Stimulated activated CD8-positive, alpha-beta memory T cell treated with anti-CD3 and anti-CD28 coated beads, Interleukin-7, amount 100 ng/mL, for 1 hour (primary cell): ENCODE measurements at places on chromosomes 2 and 18.

DNA sequence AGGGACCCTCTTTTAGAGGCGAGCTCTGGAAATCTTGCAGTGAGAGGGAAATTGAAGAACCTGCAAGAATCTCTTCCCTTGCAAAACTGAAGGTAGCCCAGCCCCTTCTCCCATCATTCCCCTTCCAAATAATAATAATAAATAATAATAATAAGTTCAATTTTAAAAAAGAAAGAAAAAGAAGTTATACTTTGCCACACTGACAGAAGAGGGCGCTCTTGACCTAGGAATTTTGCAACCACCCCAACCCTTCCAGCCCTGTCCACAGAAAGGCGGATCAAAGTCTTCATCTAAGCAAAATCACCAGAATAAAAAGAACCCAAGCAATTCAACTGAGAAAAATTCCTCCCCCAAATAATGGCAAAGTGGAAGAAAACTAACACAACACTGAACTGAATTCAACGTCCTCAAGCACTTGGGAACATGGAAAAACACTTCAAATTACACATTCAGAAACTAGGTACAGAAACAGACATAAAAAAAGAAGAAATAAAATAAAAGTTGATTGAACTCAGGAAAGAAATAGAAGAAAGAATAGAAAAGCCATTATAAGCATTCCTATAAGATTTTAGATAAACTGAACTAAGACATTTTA lies 98.9 kb upstream of the GLS start:
- DNase-seq: peak; percentile 12

GRCh38 chr2:239539776-239540100 lies 138.9 kb upstream of the HDAC4 start:
- no peak for DNase-seq

- DNase-seq: no peak
Measured at GRCh38 chr2:220469201-220469600, 841.8 kb downstream of the SLC4A3 start.

GRCh38 chr18:48661421-48661820 lies 122.6 kb downstream of the CTIF start:
- DNase-seq: no peak

DNA sequence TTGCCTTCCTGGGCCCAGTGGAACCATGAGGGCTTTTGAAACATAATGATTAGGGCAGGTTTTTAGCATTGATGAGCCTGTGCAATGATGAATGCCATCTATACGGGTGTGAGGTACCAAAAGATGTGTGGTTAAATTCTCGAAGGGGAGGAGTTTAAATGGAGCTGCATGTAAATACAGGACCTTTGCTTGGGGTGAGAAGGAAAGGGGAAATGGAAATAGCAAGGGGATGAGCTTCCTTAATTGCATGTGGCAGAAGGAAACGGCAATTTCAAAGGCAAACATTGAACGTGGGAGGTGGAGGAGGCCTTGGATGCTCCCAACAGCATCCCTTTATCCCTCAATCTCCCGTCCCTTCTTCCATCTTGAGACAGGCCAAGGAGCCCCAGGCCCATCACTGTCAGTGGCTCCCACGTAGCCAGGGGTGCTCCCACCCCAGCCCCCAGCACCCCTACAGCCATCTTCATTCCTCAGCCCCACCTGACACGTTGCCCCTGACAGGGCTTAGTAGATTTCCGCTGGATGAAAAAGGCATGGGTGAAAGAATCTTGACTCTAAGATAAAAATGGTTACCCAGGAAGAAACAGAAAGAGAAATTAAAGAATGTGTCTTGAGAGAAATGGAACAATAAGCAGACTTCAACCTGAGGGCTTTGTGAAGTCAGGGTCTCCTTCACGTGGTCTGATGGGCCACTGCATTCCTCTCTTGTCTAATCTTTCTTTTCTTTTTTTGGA lies 32.5 kb downstream of the INPP5D start:
- DNase-seq: no peak

DNA sequence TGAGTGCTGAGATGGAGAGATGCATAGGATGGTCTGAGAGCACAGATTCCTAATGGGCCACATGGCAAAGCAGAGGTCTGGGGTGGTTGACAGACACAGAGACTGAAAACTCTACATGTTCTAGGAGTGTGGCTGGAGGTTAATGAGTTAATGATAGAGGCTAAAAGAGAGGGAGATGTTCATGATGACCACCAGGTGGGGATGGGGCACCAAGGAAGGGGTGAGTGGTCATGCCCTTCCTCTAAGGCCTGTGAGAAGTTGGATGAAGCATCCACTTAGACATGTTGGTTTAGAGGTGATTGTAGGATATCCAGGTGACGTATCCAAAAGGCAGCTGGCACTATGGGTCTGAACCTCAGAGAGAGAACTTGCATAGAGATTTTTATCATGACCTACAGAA lies 102.1 kb downstream of the LRP2 start:
- DNase-seq: no peak

DNA sequence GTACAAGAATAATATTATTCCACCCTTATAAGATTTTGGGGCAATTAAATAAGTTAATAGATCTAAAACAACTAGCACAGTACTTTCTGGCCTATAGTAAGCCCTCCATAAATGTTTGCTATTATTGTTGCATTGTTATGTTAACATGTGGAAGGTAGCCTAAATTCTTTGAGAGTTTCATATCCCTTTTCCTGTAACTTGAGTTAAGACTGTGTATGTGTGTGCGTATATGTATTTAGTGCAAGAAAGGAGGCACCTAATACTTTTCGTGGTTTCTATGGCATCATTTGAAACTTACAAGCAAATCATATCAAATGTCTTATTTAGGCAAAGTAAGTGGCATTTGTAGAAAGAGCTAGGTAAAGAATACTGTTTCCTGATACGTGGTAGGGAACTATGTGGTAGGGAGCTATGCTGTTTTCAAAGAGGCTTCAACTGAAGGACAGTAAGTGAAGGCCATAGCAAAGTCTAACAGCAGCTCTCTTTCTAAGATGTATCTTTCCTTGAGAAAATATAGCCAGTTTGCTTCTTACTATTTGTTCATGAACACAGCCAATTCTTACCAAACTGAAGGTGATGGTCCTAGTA lies 36.8 kb upstream of the C2orf74 start:
- DNase-seq: no peak

GRCh38 chr2:224573724-224574123 lies 11.4 kb downstream of the CUL3 start:
- no peak for DNase-seq

- DNase-seq: no peak
Measured at GRCh38 chr2:230144355-230144754, 75.4 kb downstream of the SP110 start.

DNA sequence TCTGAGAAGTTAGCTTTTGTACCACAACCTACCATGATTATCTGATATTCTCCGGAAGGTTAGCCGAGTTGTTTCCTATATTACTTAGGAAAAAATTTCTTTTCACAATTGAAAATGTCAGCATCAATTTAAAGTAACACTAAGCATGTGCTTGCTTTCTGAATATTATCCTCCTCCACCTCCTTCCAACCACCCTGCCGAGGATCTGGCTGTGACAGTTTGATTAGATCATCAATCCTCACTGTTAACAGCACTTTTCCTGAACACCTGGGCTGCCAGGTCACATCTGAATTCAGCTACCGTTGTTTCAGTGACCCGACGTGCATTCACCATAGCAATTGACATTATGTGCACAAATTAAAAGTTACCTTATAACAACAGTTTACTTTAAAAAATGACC lies 207.0 kb downstream of the ZNF407 start:
- DNase-seq: no peak

DNA sequence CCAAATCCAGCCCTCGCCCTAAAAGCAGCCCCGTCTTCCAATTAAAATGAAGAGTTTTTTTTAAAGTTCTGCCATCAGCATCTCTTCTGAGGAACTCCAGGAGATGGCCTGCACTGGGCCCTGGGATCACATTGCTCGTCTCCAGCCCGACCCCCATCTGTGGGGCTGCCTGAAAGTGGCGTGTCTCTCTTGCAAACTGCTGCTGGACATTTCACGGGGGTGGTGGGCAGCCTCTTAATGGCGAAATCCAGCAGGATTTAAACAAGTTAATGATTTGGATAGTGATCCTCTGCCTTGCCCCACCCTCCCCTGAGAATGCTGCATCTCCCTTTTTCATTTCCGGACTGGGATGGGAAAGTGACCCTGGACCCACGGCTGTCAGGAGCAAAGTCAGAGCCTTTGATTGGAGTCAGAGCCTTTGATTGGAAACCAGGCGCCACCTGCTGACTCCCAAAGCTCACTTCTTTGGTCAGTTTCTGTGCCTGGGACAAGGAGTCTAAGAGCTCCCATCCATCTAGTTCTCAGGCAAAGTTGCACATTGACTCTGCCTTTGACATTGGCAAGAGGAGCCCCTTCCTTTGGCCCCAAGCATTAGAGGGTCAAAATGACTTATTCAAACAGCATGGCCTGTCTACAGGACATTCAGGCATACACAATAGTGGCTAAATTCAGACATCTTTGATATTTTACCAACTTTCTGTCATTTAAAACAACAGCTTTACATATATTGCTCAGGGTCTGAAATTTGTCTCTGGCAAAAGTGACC lies 155.2 kb downstream of the SH3BP4 start:
- DNase-seq: no peak

GRCh38 chr2:158695305-158695704 lies 99.8 kb upstream of the DAPL1 start:
- DNase-seq: no peak

GRCh38 chr18:26004832-26005231 lies 85.6 kb downstream of the SS18 start:
- no peak for DNase-seq

GRCh38 chr2:230869914-230870543 lies 5.3 kb downstream of the ITM2C start:
- no peak for DNase-seq

DNA sequence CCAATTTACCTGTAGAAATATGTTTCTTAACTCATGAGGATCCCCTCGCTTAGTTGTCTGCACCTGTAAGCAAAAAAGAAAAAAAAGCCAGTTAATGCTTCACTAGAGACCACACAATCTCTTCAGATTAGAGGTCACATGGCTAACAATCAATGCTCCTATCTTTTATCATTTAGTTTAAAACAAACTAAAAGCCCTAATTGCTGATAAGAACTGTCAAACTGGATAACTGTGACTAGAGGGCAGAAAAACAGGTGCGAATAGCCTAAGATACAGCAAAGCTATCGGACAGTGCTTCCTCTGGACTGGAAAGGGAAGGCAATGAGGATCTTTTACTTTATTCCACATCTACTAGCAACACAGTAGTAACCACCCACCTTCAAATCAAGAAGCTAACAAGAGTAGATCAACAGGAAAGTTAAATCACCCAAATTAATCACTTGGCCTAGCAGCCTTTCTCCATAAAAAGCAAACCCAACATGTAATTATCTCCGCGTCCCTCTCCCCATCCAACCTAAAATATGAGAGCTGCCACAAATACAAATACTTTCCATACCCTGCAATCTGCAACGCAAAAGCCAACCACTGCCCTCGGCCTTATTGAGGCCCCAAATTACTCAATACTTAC lies 734 bp downstream of the SLC25A12 start:
- no peak for DNase-seq

DNA sequence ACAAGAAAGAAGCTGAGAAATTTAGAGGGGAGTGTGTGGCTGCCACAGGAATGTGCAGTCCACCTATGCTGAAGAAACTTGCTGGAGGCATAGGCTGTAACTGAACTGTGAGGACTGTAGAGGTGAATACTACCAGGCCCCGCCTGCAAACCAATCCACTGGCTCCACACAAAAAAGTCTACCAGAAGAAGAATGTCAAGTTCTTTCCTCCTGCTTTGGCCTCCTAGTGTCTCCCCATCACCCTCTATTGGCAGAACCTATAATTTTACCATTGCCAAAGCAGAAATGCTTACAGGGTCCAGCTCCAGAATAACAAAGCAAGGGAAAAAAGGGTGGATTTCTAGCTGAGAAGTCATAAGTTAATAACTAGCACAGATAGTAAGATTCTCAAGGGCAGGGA lies 5.9 kb upstream of the ATP5MC3 start:
- DNase-seq: no peak

DNA sequence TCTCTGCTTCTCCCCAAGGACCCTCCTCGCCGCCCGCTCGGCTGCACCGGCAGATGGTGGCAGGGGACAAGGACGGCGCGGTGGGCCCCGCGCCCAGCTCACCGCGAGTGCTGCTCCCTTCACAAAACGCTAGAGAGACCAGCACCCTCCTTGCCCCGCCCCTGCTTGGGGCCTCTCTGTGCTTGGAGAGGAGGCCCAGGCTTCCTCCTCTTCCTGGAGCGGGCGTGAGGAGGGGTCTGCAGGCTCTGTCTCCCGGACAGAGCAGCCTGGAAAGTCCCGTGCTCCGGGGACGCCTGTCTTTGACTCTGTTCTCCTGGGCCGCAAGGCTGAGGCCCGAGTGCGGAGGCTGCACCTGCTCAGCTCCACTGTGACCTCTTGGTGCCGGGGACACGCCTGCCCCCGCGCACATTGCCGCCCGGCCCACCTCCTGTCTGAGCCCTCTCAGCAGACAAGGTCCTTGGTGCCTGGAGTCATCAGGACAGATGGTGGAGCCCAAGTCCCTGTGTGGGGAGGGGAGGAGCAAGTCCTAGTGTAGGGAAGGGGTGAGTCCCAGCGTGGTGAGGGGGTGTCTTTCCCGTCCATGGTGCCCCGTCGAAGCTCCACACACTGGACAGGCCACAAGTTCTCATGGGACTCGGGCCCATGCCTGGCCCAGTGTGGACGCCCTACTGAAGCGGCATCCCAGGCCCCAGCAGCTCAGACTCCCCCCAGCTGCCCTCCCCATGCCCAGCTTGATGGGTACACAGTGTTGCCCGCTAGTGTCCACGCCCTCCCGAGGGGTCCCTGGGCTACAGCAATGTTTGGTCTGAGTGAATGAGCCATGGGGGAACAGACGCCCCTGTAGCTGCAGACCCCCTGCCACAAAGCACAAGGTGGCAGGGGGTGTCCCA lies 33.8 kb downstream of the RTP5 start:
- DNase-seq: no peak

- DNase-seq: no peak
Measured at GRCh38 chr18:51038110-51038509, 8.1 kb downstream of the SMAD4 start.

- DNase-seq: no peak
Measured at GRCh38 chr2:68274022-68274421, 21.7 kb upstream of the PPP3R1 start.

DNA sequence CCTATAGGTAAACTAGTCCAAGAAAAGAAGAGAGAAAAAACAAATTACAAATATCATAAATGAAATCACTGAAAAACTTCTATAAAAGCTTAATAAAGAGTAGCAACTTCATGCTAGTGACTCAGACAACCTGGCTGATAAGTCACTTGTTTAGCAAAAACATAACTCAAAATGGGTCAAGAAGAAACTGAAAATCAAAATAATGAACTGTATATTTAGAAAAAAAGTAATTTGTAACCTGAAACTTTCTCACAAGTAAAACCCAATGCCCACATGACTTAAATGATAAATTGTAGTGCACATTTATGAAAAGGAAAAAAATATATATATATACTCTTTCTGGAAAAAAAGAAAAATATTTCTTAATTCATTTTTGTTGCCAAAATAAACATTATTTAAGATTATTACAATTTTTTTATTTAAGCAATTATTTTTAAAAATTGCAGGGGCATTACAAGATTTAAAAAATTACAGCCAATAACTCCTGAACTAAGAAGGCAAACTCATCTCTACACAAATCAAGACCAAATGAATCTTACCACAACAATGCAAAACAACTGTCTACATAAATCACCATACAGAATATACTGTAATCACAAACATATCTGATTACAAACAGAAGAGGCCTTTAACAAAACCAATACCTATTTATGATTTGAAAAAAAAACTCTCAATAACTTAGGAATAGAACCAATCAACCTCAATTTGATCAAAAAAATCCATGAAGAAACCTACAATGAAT lies 406.3 kb downstream of the CDH7 start:
- no peak for DNase-seq
